RPMI7951 (cell line): ENCODE measurements at places on chromosomes 6 and 20. TPM values are rescaled to one million over a fixed set of nuclear protein-coding genes. Genes with fewer than 3 reads are reported as not detected.
A peak's percentile ranks its signal among the peaks of the same experiment; 100 is the strongest.

The TTBK1 gene
- total RNA-seq, result not detected in 2 replicates

The PPARD gene
- 9.0 and 11.1 TPM in 2 replicates for total RNA-seq

The PDE10A gene
- 10.7 and 11.3 TPM in 2 replicates for total RNA-seq

The HTR1E gene
- not detected in 2 replicates for total RNA-seq

The PBOV1 gene
- total RNA-seq, result not detected in 2 replicates

The WFDC6 gene
- not detected in 2 replicates for total RNA-seq

The DIDO1 gene
- total RNA-seq, result 30.0 and 32.1 TPM in 2 replicates

The POM121L2 gene
- 0.12 TPM in 1 of 2 replicates, not detected in the other for total RNA-seq

The R3HDML gene
- not detected in 2 replicates for total RNA-seq

DNA sequence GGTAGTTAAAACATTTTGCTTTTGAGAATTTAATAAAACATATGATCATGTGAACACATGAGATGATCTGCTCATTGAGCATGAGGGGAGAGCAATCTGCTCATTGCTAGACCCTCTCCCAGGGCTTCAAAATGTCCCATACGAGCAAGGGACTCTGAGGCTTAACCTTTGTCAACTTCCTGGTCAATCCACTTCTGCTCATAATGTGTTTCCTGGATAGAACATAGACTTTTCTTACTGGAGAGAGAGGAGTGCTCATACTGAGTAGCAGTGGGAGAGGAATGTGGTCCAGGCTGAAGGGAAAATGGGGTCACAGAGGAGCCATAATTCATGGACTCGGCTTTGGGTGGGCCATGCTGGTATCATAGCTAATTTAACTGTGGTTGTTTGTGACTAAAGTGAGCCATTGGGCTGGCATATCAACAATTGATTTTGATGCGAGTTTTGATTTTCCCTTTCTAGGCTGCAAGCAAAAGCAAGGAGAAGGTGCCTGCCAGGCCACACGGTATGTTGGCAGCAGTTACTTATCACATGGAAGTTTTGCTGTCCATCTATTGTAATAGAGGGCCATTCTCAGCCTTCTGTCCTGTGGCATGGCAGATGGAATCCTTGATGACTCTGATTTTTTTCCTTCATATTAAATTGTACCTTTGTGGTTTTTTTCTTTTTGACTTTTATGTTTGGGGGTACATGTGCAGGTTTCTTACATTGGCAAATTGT is 20.8 kb upstream of the ADGRF4 start:
- DNase-seq, result no peak

DNA sequence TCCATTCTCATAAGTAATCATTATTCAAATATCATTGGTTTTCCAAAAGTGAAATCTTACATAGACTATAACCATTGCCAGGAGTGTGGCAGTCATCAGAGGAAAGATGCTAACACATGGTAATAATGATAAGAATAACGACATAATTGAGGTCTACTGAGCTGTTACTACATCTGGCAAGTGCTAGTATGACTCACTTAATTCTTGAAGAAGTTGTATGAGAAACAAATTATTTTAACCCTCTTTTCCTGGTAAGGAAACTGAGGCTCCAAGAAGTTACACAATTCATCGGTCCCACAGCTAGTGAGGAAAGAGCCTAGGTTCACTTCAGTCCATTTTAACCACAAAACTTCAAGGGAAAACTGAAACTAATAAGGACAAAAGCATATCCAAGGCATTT is 335.6 kb upstream of the BTBD3 start:
- no peak for DNase-seq

DNA sequence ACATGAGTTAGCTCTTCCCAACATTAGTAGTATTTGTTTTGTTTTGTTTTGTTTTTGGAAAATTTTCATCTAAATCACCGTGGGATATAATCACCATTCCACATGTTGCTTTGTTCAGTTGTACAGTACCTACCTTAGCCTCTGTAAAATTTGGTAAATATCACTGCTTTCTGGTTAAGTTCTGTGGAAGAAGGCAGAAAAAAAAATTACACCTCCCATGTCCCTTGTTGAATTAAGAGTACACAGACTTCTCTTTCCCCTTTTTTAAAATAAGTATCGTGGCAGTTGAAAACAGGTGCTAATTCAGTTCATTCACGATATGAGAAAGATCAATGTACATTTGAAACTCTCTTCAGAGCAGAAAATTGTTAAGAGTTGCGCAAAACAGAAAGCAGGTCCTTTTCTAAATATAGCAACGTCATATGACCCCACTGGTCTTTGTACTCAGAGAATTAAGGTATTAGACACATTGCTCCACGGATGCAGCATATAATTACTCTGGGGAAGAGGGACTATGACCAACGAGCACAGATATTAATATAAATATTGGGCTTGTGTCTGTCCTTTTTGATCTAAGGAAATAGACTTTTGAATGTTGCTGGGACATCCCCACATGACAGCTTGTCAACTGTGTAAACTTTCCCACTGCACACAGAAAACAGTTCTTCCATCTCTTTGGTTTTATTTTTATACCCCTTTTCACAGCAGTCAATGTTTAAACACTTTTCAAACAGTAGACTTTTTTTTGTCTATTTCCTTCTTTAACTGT is 58.6 kb upstream of the ZNF217 start:
- peak; percentile 41 for DNase-seq
